Sigmoid colon (tissue), 7 donors: ENCODE measurements at places on chromosomes 16 and 17.

DNA sequence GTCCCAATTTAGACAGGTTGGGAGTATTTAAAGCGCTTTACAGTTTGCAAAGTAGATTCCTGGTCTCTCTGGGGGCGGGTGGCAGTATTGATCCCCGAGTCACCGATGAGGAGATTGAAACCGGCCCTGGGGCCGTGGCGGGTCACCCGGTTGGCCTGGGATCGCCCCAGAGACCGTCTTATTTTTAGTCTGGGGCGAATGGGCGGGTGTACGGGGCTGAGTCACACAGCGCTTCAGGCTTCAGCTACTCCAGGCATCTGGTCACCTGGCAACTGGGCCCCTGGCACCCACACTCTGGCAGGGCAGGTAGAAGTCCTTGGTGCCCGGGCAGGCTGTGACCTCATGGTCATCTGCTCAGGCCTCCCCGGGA is 669 bp downstream of the MIEF2 start:
- DNase-seq: peak; percentile 87

DNA sequence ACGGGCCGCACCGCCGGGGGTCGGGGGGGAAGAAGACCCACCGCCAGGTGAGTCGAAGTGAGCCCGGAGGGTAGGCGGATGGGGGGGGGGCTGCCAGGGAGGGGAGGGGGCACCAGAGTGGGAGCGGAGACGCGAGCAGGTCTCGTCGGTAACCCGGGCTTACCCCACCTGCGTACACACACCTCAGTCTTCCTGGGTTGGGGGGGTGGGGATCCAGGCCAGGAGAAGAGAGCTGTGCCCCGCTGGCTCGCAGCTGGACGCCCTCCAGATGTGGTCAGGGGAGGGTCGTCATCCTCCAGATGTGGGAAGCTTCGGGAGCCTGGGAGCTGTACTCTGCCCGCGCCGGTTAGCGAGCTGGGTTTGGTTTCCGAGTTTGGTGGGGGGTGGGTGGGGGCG is 1.2 kb downstream of the CACNA1G start:
- DNase-seq: no peak

DNA sequence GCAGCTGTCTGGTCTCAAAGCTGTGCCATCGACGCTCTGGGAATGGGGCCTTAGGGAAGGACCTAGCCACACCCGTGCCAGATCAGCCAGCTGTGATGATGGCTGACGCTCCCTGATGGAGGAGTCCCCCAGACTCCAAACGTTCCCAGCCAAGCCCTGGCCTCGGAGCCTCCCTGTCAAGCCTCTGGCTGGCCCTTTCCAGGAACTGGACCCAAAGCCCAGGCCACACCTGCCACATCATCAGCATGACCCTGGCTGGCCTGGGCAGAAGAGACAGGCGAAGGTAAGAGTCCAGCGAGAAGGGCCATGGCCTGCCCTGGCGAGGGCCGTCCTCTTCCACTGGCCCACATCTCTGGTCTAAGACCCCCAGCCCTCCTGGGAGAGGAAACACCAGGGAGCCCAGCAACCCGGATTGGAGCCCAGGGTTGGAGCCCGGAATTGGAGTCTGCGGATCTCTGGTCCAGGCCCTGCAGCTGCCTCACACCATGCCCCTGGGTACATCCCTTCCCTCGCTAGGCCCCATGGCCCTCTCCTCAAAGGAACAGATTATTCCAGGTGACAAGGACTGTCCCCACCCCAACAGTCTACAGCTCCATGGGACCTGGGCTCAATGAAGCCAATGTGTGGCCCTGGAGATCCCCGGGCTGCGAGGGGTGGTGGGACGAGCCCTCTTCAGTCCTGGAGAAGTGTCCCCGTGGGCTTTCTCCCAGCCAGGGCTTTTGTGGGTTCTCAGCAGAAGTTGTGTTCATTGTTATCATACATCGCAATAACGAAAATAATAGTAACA is 105.1 kb upstream of the TNRC6C start:
- DNase-seq: no peak

GRCh38 chr17:17152385-17152784 is 53.7 kb downstream of the PLD6 start:
- no peak for DNase-seq

GRCh38 chr17:73261952-73262675 is 434 bp upstream of the CPSF4L start:
- peak; percentile 67 for DNase-seq

GRCh38 chr17:64411999-64412771 is 21.5 kb upstream of the PECAM1 start:
- DNase-seq: peak; percentile 80
